SW 1271 (cell line): ENCODE measurements at places on chromosomes 1 and 21.

DNA sequence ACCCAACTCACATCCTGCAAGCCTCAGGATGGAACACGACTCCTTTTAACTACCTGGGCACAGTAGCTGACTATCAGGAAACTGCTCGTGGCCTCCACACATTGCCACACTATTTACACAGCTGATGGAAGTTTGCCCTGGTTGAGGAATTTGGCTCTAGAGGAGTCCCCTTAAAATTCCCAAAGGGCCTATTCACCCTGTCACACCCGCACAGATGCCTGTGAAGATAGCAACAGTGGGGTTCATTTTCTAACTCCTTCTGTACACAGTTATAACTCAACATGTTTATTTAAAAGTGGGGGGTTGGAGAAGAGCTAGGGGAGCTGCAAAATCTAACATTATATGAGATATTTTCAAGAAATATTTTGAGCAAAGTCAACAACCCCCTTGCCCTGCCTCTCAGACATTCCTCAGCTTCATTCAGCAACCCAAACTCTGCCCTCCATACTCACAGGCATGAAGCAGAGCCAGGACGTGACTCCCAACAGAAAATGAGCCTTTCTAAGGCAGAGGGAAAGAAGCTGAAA is 35.8 kb upstream of the CCN1 start:
- DNase-seq, result no peak

- no peak for DNase-seq
These were observed 42.8 kb upstream of the SLC2A1 start for GRCh38 chr1:43001434-43001833.

- DNase-seq, result no peak
These were observed 5.0 kb upstream of the MEAF6 start for GRCh38 chr1:37519613-37520012.

DNA sequence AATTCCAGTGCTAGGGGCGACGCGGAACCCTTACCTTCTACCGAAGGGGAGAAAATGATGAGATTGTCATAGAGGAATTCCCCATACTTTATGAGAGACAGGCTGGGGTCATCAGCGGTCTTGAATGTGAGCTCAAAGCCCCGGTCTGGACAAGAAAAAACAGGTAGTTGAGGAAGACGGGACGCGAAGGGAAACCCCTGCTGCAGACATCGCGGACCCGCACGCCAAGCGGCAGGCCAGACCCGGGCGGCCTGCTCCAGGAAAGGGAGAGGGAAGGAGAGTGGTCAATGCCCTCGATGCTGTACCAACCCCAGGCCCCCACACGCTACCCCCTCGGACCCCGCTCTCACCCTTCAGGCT is 342 bp downstream of the DDOST start:
- DNase-seq, result no peak

DNA sequence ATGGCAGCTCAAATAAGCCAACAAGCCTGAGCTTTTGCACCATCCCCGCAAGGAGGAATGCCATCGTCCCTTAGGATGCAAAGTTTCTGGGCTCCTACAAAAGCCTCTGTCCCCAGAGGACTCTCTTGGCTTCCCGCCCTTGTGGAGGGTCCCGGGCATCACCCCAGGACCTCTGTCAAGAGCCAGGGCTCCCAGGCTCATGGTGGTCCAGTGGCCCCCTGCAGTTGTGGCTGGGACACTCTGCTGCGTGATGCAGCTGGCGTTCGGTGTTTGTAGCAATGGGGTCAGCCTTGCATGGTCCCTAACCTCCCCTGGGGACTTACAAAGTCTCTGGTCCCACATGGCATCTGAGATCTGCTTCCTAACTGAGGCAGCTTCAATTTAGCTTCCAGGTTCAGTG is 104.7 kb downstream of the RIPK4 start:
- no peak for DNase-seq

- DNase-seq, result peak; percentile 92
These were observed 15.5 kb downstream of the PI4KB start for GRCh38 chr1:151311589-151312331.
